ENCODE measurements at places on chromosomes 6 and 20.

GRCh38 chr6:108748055-108748454, 100.2 kb upstream of the ARMC2 start:
- ATAC-seq, result no peak

- ATAC-seq, result peak; percentile 53
These were observed 396 bp downstream of the RNASET2 start for GRCh38 chr6:166955865-166956443.

DNA sequence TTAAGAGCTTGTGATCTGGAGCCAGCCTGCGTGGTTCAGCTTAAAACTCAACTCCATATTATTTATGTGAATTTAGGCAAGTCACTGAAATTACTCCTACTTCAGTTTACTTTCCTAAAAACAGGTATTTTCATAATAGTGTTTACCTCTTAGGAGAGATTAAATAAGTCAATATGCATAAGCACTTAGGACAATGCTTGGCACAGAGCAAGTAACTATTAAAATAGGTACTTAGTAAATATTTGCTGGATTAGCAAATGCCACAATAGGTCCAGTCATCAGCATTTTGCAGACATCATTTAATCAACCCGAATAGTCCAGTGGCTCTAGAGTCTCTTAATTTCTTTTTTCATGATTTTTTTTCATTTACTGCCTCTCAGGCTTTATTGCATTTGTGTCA, 78.6 kb upstream of the PTPRK start:
- no peak for ATAC-seq

DNA sequence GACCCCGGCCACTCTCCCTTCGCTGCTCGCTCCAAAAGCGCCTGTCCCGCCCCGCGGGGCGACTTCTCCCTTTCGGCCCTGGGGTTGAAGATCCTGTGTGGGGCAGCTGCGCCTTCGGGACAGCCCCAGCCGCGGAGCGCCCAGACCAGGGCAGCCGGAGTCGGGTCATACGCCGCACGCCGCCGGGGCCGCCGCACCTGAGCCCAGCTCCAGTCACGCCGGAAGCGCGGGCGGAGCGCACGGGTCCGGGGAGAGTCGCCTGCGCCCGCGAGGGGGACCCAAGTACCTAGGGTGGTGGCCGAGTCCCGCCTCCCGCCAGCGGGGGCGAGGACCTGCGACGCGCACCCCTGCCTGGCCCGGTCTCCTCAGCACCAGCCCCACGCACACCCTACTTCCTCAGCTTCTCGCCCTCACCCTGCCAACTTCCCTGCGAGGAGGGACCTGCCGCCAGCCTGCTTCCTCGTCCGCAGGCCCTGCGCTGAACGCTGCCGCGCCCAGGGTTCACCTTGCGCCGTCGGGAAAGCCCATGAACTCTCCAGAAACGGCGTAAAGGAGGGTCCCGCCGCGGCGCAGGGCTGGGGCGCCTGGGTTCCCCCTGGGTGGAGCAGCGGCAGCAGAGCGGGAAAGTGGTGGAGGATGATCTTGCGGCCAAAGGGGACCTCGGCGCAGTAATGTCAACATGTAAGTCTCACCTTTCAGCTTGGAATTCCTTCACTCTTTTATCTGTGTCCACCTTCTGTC, at the start of gene ADGRG6:
Gene ADGRG6, plus strand, starts transcription at position 357 of the 741 bp plus-strand sequence. Its CDS starts 323 bp downstream, at position 680.
- peak; percentile 77 for ATAC-seq

- no peak for ATAC-seq
These were observed 68.8 kb downstream of the CLIC5 start for GRCh38 chr6:45946887-45947286.

GRCh38 chr6:54083287-54083686, 28.0 kb upstream of the MLIP start:
- no peak for ATAC-seq

- peak; percentile 67 for ATAC-seq
These were observed 336.8 kb downstream of the RFPL4B start for GRCh38 chr6:112683926-112684325.

DNA sequence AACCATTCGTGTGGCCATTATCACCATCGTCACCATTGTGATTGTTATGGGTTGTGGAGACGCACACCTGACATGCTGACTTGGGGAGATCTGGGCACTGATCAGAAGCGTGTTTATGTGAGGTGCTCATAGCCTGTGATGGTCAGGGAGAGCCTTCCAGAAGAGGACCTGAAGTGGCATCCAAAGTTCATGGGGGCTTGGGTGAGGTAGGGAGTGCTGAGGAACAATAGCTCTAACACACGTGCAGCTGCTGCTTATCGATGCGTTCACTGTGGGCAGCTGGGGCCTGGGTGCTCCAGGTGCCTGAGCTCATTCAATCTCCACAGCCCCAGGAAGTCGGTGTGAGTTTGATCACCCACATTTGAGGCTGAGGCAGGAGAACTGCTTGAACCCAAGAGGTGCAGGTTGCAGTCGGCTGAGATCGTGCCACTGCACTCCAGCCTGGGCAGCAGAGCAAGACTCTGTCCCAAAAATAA, 227.3 kb downstream of the PREX1 start:
- no peak for ATAC-seq

- ATAC-seq, result no peak
These were observed 17.2 kb downstream of the C6orf132 start for GRCh38 chr6:42125231-42125630.

GRCh38 chr20:60224914-60225313, 266.7 kb downstream of the CDH26 start:
- ATAC-seq, result no peak
